Stimulated activated memory B cell treated with anti-CD40 and anti-IgM and Interleukin-4, amounts not matched to agents 10 μg/mL and 1 μg/mL and 100 μg/mL, for 72 hours (primary cell): ENCODE measurements at places on chromosomes 2 and 18.

- ATAC-seq: no peak
Measured at GRCh38 chr2:224272237-224272910, 129.5 kb downstream of the FAM124B start.

DNA sequence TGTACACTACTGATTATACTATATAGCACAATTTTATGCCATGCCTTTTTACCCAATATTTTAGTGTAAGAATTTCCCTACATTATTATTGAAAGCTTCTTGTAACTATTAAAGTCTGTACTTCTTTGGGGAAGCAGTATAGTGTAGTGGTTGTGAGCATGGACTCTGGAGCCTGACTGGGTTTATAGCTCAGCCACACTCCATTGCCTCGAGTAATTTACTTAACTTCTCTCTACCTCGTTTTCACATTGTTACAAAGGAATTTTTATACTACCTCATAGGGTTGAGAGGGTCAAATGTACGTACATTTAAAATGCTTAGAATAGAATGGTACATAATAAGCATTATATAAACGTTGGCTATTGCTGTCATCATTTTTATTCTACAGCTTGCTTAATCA lies 139.2 kb downstream of the UBR3 start:
- no peak for ATAC-seq

GRCh38 chr2:149768320-149768799 lies 180.8 kb upstream of the MMADHC start:
- ATAC-seq: no peak

- no peak for ATAC-seq
Measured at GRCh38 chr2:67565761-67566160, 168.6 kb downstream of the ETAA1 start.

- peak; percentile 37 for ATAC-seq
Measured at GRCh38 chr2:101735166-101735533, 37.6 kb downstream of the MAP4K4 start.

- no peak for ATAC-seq
Measured at GRCh38 chr2:128624956-128625355, 306.3 kb upstream of the HS6ST1 start.

DNA sequence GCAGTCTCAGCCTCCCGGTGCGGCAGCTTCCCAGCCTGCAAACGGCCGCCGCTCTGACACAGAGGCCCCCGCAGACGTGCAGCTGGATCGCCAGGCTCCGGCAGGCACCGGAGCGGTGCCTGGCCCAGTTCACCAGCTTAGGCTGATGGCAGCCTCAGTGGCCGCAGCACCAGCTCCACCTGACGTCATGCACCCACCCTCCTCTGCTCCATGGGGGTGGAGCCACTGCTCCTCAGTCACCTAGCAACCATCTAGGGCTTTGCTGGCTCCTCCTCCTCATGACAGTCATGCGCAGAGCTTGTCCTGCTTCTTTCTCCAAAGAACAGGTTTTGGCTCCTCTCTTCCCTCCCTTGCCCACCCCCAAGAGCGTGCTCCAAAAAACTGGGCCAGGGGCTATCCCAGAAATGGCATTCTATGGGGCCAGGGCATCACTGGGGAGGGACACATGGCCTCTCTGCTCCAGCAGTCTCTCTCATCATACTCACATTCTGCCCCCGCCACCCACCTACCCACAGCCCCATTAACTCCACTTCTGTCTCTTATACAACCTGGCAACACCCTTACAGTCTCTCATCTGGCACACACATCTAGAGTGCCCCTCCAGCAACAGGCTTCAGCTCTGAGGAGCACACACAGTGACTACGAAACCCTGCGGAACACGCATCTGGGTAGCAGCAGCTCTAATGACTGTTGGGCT lies 5.5 kb downstream of the DCTN1 start:
- no peak for ATAC-seq

GRCh38 chr18:50306944-50307343 lies 19.5 kb upstream of the CXXC1 start:
- no peak for ATAC-seq

DNA sequence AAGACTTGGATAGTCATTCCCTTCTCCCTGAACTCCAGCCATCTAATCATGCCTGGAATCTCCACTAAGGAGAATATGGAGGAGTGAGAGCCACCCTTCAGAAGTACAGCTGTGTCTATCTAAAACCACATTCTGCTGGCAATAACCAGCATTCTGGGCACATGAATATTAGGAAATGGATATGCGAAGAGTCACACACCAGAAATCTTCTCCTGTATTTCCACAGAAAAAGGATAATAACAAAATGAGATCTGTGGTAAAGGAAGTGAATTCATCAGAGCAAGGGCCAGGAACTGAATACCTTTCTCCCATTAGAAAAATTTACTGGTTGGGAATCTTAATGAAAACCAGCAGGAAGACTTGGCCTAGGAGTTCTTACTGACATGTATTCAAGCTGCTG lies 218.8 kb downstream of the SCG2 start:
- no peak for ATAC-seq

GRCh38 chr2:45567974-45568789 lies 42.9 kb downstream of the SRBD1 start:
- ATAC-seq: peak; percentile 95

DNA sequence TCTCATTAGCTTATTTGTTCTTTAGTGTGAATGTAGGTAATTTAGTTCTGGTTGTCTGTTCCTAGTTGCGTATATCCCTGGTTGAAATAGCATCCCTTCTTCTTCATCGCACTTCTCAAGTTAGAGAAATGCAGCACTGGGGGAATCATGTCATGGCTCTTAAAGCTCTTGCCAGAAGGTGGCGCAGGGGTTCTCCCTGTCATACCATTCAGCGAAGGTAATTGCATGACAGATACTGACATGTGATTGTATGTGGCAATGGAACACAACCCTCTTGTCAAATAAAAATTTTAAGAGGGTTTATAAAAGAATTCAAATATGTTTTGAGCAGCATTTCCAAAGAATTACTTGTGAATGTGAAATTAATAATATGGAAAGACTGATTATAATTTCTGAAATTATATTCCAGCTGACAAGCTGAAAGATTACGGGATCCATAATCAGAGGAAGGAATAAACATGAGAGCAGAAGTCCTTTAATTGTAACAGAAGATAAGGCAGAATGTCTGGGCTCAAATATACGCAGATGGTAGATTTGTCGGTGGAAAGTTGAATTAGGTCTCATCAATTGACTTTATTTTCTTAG lies 411.7 kb downstream of the DSEL start:
- ATAC-seq: no peak

- no peak for ATAC-seq
Measured at GRCh38 chr2:101003278-101003775, 1.2 kb downstream of the RPL31 start.

DNA sequence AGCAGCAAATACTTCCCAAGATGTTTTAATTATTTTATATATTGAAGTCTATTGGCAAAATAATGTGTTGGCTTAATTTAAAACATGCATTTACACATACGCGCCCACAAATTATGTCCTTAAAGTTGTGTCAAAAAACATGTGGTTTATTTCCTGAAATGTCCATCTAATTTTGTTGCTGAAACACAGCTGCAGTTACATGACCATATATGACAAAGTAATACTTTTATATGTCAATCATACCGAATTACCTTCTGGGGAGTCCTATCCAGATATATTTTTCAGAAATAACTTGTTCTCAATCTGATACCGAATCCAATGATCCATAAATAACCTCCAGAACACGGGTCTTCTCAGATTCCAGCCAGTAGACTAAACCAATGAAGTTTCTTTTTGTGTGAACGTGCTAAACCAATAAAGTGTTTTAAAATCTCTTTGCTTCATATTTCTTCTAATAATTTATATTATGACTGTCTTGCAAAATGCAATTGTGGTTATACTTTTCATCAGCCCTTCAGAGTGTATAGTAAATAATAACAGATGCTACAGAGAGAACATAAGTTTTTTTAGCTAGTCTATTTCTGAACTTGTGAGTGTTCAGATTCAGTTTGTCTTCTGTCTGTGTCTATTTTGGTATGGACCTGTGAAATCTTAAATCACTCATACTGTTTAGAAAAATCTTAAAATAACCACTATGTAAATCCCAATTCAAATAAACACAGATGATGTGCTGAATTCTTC lies 2.4 kb downstream of the SCG2 start:
- no peak for ATAC-seq

DNA sequence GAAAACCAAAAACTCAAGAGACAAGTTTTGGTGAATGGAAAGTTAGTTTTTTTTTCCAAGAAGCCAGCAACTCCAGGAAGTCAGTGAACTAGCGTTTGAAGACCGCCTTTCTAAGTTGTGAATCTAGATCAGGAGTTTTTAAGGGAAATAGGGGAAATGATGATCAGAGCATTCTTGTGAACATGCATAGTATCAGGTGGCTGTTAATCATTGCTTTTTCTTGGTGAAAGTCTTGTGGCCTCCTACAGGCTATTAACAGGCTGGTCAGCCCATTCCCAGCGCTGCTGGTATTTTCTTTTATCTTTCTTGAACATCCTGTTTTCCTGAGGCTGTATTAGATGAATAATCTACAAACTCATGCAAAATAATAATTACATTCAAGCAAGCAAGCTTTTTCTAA lies 155.8 kb downstream of the PTPRM start:
- ATAC-seq: no peak

- ATAC-seq: peak; percentile 36
Measured at GRCh38 chr2:23824777-23825212, 102.1 kb downstream of the ATAD2B start.

GRCh38 chr2:46866770-46867246 lies 48.8 kb downstream of the MCFD2 start:
- ATAC-seq: no peak

GRCh38 chr2:41728788-41729338 lies 319.0 kb upstream of the PKDCC start:
- ATAC-seq: no peak

- no peak for ATAC-seq
Measured at GRCh38 chr2:61023670-61024069, 5.6 kb upstream of the PUS10 start.

GRCh38 chr18:47587587-47587986 lies 336.1 kb upstream of the SKOR2 start:
- no peak for ATAC-seq

DNA sequence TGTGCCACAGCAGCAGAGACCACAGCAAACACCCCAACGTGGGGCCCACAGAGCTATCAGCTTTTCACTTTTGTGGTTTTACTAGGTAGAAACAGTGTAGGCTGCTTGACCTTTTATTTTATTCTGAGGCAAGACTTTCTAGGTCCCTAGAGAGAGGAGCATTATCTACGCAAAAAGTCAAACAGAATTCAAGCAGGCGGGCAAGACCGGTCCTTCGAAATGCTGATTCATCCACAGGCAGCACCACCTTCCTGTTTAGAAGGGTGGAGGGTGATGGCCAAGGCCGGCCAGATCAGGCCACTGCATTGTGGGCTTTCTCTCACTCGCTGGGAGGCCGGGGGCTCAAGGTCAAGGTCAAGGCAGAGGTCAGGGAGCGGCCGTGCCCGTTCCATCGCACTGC lies 573.0 kb downstream of the GALR1 start:
- ATAC-seq: peak; percentile 39

- no peak for ATAC-seq
Measured at GRCh38 chr2:109722026-109722425, 72.1 kb upstream of the RGPD5 start.

GRCh38 chr18:44541781-44542180 lies 138.9 kb upstream of the SETBP1 start:
- ATAC-seq: no peak

DNA sequence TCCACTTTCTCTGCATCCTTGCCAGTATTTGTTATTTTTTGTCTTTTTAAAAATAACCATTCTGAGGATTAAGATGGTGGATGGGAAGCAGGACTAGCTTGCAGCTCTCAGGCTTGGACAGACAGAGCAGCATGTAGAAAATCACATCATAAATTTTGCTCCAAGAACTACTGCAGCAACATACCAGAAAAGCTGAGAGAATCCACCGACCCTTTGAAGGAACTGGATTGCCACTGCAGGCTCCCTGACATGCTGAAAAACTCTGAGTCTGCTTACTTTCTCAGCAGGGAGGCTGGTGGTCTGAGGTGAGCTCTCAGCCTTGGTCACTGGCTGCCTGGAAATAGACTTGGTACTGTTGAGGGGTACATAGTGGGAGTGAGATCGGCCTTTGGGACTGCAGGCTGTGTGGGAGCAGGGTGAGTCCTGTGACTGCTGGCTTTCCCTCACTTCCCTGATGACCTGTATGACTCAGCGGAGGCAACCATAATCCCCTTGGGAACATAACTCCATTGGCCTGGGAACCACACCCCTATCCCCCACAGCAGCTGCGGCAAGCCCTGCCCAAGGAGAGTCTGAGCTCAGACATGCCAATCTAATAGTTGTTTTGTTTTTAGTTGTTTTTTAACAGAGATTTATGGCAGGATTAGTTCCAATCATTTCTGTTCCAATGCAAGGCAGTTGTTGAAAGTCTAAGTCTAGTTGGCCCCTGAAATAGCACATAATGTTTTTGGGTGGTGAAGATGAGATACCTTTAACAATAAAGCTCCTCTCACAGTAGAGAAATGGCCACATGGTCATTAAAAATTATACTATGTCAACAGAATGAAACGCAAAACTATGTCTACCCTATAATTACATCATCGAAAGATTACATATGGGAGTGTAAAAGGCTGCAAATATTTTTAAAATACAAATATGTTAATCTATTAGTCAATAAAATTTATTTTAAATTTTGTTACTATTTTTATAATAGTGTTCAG lies 414.2 kb upstream of the CHAC2 start:
- no peak for ATAC-seq
